ENCODE measurements at places on chromosomes 6 and 20.
A peak's percentile ranks its signal among the peaks of the same experiment; 100 is the strongest.

GRCh38 chr6:38192011-38192410 lies 372.5 kb downstream of the ZFAND3 start:
- DNase-seq = no peak

GRCh38 chr6:487956-488355 lies 96.4 kb downstream of the IRF4 start:
- no peak for DNase-seq

GRCh38 chr20:19937651-19938420 lies 79.3 kb upstream of the NAA20 start:
- DNase-seq = no peak

GRCh38 chr6:31546958-31547726 lies at the start of gene NFKBIL1:
Gene NFKBIL1, plus strand, starts transcription at chr6:31547608. Its CDS starts 87 bp downstream, at chr6:31547695.
- peak; percentile 80 for DNase-seq
